Activated CD4-positive, alpha-beta T cell treated with anti-CD3 and anti-CD28 coated beads, Interleukin-2, amount 50 U/mL, for 24 hours (primary cell): ENCODE measurements at places on chromosomes 7 and 10.

GRCh38 chr10:61837755-61838171 lies 63.7 kb upstream of the ARID5B start:
- no peak for DNase-seq

DNA sequence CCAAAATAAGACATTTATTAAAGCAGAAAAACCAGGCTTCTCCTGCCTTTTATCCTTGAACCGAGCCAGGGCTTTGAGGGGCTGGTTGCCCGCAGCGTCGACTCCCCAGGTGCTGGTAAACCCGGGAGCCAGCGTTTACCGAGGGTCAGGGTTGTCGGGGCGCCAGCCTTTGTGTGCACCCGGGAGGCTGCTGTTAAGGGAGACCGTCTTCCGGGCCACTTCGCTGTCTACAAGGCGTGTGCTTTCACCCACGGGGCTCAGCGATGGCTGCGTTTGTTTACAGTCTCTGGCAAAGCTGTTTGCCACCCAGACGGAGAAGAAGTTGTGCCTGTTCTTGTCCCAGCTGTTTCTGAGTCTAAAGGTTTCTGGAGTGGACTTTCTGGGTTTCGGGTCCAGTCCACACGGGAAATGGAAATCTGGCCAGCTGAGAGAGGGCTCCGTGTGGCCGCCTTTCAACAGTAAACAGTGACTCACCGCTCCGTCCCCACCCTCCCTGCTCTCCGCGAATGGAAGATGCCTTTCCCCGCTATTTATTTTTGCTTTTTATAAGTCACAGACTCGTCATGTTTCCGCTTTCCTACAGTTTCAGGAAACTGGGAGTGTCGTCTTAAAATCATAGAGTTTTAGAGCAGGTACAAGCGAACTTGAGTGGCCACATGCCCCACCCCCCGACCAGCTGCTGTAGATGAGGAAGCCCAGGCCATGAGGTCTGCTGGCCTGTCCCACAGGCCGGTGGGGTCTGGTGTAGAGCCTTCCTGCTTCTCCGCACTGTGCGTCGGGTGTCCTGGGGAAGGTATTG lies 2.2 kb downstream of the MAFK start:
- peak; percentile 49 for DNase-seq

GRCh38 chr10:110352930-110353243 lies 48.2 kb upstream of the SMNDC1 start:
- DNase-seq, result no peak

DNA sequence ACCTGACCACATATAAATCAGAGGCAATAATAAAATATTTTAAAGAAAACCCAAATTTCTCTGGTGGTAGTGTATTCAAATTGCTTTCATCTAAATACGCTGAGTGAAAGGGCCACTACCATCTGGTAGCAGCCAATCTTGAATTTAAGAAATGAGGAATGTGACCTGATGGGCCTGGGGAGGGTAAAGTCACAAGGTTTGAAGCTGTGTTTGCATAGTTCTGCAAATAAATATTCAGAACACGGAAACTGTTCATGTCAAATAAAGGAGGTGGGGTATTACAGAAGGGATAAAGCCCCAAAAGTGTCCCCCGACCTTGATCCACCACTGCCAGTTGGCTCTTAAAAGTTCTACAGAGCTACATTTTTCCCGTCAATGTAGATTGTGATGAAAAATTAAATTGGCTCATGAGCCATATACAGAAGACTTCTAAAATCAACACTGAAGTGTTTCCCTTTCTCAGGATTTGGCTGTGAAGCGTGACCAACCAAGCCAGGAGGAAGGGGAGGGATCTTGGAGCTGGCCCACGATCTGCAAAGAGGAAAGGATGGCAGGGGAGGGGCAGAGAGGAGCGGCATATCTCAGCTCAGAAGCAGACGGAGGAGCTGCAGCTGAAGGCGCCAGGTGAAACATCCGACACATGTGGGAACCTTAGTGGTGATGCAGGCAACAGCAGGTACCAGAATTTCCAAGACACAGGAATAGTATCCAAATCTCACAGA lies 39.6 kb downstream of the MPP7 start:
- DNase-seq, result no peak

- DNase-seq, result no peak
These were observed 197.9 kb downstream of the HDAC9 start for GRCh38 chr7:18693406-18693805.

DNA sequence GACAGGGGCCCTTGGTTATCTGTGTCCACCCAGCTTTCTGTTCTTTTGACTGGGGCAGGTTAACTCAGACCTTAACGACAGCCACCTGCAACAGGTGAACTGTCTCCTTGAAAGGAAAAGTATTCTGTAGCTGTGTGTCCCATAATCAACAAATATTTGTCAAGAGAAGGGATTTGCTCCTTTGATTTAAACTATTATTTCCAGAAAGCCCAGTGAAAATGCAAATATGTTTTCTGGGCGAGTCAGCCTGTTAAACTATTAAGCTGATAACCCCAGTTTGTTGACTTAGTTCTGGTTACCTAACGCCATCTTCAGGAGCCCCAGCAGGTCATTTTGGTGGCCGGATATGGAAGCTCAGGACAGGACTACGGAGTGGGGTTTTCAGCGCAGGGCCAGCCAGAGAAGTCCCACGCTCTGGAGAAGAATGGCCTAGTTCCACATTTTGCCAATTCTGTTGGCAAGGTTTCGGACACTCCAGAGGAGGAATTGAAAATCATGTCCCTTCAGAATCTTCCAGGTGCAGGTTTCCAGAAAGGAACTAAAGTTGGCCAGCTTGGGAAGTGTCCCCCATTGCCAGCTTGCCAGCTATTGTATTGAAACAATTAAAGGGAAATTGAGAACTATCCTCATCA lies 54.5 kb downstream of the ADRA2A start:
- no peak for DNase-seq

- no peak for DNase-seq
These were observed 59.7 kb downstream of the DNAJB6 start for GRCh38 chr7:157396316-157397035.

GRCh38 chr7:30710669-30711068 lies 28.4 kb upstream of the CRHR2 start:
- no peak for DNase-seq

GRCh38 chr10:36457751-36458150 lies 667.6 kb upstream of the ANKRD30A start:
- DNase-seq, result no peak

DNA sequence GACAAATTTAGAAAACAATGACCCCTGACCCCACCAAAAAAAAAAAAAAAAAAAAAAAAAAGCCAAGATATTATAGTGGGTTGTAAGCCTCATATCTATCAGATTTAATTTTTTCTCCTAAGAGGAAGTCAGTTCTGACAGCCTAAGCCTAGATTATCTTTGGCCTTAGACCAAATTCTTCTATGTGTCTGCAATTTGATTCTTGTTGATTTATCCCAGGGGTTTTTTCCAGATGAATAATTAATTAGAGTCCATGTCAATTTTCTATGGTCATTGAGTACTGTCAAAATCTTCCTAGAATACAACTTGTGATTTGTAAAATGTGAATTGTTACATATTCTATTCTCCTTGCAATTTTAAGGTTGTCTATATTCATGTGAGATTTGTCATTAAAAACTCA lies 151.6 kb upstream of the CACNA2D1 start:
- DNase-seq, result no peak

DNA sequence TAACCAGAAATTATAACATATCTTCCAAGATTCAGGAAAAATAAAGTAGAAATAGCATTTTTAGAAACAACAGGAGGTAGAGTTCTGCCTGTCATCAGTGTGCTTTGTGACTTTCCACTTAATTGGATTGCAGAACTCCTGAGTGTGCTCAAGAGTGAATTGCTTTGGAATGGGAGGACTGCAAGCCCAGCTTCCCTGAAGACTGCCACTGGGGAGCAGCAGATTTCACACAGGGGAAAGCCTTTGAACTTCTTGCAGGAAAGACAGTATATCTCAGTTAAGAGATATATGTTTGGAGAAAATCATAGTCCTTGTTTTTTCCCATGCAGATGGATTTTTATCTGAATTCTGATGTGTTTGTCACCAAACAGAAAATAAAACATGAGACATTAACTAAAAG lies 124.5 kb downstream of the TMEM168 start:
- DNase-seq, result no peak

DNA sequence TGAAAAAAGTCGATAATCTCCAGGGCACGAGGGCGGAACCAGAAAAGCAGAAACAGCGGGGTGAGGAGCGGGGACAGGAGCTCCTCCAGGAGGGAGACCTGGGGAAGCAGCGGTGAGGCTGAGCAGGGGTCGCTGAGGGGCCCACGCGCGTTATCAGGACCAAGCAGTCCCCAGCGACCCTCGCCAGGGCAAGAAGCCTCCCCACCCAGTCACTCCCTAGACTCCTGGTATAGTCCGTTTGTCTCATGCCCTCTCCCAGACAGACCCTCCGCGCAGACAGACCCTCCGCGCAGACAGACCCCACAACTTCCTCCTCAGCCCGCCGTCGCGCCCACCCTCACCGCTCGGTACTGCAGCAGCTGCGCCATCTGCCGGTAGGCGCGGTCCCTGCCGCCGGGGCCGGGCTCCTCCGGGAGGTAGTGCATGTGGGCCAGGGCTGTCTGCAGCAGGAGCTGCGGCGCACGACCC lies 6.3 kb downstream of the ATG9B start:
- DNase-seq, result peak; percentile 68

DNA sequence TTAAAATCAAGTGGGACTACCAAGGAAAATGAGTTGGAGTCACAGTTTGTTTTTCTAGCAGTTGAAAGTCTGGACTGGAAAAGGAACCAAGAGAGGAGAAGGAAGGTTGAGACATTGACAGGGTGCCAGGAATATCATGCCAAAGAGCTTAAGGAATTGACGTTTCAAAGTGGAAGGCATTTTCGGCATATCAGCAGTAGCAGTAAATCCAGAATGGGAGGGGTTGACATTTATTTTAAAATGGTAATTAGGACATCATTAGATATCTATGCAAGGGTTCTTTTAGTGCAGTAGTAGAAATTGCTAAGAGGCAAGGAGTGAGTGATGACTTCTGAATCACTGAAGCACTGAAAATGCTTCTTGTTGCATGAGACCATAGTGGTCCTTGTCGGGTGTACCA lies 335.9 kb upstream of the PLXDC2 start:
- DNase-seq, result no peak

GRCh38 chr10:32333849-32334248 lies 13.1 kb downstream of the EPC1 start:
- DNase-seq, result no peak

GRCh38 chr10:36819781-36820180 lies 305.6 kb upstream of the ANKRD30A start:
- no peak for DNase-seq

DNA sequence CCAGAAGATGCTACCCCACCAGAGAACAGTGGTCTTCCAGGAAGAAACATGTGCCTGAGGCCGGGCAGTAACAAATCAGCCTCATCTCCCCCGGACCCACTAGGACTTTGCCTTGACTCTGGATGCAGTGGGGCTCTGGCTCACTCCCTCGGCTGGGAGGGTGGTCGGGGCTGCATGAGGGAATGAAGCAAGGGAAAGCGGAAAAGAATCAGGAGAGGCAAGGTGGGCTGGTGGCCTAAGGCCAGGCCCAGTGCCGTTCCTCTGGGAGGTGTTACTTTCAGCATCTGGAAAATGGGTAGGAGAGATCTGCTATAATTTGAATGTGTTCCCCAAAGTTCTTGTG lies 51.8 kb downstream of the CLEC2L start:
- DNase-seq, result no peak

- DNase-seq, result no peak
These were observed 54.8 kb upstream of the CALCR start for GRCh38 chr7:93629291-93629801.

DNA sequence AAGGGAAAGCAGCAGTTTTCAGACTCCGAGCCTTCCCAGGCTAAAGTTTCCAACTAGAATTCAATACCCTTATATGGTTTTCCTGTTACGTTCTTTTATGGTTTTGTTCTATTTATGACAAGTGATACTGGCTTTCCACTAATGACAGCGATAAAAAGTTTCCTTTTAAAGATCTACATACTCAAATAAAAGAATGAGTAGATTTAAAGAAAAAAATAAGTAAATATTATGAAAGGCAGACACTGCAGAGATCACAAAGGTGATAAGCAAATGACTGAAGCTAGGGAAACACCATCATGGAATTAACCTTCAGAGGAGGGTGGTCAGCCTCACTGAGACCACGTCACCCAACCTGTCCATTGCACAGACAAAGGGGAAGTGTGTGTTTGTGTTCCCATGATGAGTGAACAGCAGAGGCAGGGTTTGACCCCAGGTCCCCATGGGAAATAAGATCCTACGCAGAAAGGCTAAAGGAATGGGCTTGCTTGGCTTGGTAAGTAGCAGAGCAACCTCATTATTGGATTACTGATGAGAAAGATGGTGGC lies 4.0 kb downstream of the VSIR start:
- DNase-seq, result no peak

DNA sequence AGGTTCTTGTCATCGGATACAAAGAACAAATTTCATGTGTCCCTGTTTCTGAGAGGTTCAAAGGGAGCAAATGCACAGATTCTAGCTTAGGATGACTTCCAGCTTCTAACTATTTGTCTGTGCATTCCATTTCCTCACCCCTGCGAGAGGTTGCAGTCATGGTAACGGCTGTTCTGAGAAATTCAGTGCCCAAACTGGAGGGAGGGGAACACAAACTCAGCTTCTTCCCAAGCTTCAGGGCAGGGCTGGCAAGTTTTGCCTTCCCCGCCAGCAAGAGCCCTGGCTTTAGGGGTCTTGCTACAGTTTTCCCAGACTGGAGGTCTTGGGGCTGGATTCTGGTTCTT lies 11.1 kb downstream of the FAS start:
- DNase-seq, result no peak

GRCh38 chr10:69831231-69831855 lies 29.6 kb downstream of the COL13A1 start:
- no peak for DNase-seq

DNA sequence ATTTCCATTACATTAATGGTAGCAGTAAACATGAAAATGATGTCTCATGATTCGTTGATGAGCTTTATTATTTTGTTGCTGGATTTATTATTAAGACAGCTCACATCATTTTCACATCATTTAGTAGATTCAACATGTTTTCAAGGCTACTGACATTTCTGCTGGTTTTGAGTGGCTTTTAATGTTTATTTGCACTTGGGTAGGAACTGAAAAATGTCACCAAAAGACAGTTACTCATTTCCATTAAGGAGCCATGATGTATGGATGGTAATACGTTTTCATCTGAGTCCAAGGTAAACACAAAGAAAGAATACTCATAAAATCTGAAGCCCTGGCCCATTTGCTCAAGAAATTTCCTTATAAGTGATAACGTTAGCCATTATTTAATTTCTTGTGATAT lies 14.8 kb downstream of the PDK4 start:
- no peak for DNase-seq

DNA sequence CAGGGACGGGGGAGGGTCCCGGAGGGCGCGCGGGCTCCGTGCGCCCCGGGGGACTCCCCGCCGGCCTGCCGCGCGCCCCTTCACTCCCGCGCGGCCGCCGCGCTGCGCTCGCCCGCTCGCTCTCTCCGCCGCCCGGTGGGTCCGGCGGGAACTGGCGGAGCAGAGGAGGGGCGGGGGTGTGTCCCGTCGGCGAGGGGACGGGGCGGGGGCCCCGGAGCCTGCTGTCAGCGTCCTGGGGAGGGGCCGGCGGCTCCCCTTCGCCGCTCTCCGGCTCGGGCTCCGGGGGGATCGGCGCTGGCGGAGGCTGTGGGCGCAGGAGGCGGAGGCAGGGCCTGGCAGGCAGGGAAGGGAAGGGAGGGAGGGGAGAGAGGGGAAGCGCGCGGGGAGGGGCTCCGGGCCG lies at the start of gene SH3PXD2A:
Gene SH3PXD2A (minus strand): TSS at position 153 of the 400 bp plus-strand sequence. CDS start 310 bp downstream, outside the sequence.
- no peak for DNase-seq

- DNase-seq, result no peak
These were observed 95.5 kb downstream of the OAT start for GRCh38 chr10:124323111-124323725.
